ENCODE measurements at places on chromosomes 7 and 10. TPM values are rescaled to one million over a fixed set of nuclear protein-coding genes. Genes with fewer than 3 reads are reported as not detected.
A peak's percentile ranks its signal among the peaks of the same experiment; 100 is the strongest.

GRCh38 chr10:119535305-119535704 is 7.2 kb downstream of the RGS10 start:
- no peak for DNase-seq

GRCh38 chr10:18094793-18095192 is 45.4 kb upstream of the CACNB2 start:
- no peak for DNase-seq

- no peak for DNase-seq
These were observed 4.9 kb upstream of the ZNF467 start for GRCh38 chr7:149778327-149778637.

- DNase-seq: no peak
These were observed 49.4 kb upstream of the KLF6 start for GRCh38 chr10:3834404-3834803.

DNA sequence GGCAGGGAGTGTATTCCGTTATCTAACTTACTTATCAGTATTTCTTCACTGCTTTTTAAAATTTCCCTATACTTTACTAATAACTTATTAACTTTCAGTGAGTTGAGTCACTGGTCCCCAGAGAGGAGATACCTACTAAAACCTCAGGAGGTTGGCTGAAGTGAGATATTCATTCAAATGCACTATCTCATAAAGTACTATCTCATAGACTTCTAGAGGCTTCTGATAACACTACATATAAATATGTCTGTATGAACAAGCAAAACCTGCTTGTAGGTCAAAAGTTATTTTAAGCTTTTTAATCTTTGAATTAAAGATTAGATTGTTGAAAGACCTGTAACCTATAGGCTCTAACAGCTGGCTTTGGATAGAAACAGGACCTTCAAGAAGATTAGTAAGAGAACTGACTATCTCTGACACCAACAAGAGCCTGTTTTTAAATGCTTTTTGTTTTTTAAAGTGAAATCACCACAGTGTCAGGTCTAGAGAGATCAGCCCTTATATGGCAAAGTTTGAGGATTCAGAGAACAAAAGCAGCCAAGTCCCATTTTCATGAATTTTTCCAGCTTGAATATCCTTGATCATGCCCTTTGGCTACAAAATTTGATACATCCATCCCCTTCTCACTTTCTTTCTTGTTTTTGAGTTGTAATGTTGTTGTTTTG is 242.2 kb downstream of the ARL4A start:
- DNase-seq: no peak

DNA sequence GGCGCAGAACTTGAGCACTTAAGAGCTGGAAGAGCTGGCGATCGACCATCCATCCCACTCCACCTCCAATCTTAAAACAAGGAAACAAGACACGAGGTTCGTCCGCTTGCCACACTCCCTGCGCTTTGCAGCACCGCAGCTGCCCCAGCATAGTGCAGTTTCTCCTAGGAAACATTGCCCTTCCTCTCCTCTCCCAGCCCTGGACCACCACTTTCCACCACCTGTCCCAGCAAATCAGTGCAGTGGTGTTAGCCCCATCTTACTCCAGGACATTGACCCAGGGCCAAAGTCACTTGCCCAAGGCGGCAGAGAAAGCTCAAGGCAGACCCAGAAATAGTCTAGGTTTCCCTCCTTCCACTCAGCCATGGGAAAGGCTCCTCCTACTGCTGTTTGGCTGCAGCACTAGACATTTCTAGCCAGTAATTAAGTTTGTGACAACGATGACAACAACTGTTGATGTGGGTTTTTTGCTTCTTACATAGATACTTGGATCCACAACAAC is 1.5 kb upstream of the PARD3 start:
- no peak for DNase-seq

- DNase-seq: no peak
These were observed 109.3 kb downstream of the TCF7L2 start for GRCh38 chr10:113059371-113059780.

GRCh38 chr7:111080495-111081105 is 10.3 kb upstream of the LRRN3 start:
- no peak for DNase-seq

DNA sequence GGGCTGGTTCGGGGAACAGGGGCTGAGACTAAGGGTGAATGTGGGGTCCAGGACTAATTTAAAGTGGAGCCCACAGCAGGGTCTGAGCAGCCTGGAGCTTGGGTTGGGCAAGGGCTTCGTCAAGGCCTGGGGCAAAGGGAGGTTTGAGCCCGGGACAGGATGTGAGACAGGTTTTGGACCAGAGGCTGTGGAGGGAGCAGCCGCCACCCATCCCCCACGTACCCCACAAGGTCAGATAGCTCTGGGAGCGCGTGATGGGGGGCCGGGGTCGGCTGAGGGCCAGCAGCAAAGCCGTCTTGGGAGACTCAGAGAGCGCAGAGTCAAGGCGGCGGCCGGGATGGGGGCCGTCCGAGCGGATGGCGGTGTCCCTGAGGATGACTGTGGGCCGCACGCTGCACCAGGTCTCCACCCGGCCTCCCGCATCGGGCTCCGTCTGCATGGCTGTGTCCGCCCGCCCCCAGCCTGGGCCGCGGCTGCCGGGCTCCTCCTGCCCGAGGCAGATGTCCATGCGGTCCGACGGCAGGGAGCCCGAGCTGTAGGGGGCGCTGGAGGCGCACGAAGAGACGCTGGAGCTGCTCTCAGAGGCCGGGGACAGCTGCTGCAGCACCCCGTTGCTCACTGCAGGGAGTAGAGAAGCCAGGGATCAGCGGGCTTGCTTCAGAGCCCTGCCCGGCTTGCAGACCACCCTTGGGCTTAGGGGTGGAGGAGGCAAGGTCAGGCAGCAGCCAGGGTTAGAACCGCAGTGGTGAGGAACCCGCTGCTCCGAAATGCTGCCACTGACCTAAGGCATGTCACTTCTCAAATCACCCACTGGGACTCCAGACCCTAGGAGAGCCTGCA is 12.1 kb downstream of the PDZD7 start:
- peak; percentile 92 for DNase-seq

DNA sequence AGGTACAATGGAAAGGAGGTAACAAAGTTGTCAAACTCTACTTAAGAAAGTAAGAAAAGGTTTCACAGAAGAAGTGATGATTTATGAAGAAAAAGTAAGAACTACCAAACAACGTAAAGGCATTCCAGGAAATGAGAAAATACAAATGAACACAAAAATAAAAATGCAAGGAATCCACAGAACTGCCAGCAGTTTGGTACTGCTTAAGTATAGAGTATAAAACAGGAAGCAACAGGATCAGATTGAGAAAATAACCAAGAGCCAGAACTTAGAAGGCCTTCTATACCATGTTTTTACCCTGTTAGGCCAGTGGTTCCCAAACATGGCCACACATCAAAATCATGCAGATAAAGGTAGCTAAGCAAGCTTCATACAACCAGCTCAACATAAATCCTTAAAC is 9.2 kb downstream of the NDUFA5 start:
- DNase-seq: no peak

DNA sequence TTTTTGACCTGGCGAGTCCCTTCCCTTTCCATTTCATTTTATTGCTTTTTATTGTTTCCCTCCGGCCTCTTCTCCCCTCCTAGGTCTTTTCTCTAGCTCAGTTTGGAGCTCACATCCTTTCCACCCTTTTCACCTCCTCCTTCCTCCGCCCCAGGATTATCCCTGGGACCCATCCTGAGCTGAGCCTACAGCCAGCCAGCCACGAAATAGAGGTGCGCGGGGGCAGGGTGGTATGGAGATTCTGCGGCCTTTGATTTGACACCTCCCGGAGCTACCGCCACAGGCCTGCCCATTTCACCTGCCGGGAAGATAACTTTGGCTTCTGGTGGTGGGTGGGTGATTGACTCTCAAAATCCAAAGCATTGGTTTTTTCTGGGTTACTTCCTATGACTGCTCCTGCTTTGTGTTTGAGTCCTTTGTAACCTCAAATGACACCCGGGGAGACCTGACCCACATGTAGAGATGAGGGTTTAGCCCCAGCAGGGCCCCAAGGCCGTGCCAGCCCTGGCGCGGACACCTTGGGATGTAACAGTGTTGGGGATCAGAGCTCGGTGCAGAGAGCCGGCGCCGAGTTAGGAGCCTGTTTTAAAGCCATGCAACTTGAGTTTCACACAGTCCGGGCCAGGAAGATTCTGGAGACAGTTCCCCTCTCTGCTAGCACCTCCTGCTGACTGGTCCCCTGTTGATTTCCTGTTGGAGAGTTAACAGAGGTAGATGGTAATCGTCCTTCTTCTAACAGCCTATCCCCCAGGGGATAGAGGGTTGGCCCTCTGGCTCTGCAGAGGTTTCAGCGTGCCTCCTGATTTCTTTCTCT is 1.5 kb downstream of the DUSP5 start:
- peak; percentile 43 for DNase-seq

DNA sequence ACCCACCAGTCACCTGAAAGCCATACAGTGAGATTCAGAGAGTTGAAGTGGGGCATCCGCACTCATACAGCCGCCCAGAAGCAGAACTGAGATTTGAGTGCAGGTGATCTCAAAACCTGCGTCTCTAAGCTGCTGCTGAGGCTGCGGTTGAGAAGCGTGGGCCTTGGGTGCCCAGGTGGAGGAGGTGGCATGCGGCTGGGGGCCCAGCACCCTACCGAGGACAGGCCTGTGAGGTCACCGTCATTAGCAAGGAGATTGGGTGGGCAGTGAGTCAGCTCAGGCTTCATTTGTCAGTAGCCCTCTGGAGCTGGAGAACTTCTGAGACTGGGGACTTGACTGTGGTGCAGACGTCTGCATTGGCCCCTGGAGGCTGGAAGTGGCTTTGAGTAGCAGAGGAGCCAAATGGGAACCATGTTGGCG is 29.8 kb downstream of the ZMIZ1 start:
- DNase-seq: no peak

- no peak for DNase-seq
These were observed 45.6 kb downstream of the TPST1 start for GRCh38 chr7:66250711-66251110.

GRCh38 chr10:8056871-8057331 is 2.4 kb downstream of the GATA3 start:
- DNase-seq: peak; percentile 17

GRCh38 chr10:97079448-97079847 is 106.3 kb downstream of the SLIT1 start:
- no peak for DNase-seq

DNA sequence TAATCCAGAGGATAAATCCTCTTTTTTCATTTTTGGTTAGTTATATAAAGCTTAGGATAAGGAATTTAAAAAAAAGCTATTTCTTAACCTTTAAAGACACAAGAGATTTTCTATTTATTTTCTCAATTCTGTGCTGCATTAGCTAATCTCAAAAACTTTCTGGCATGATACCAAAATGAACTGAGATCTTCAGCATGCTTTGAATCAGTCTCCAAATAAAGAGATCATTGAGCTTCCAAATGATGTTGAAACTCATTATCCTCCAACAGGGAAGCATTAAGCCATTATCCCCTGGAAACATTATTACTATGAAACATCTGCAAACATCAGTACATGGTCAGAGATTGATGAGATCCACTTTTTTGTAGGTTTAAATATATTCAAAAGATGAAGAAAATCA is 350.3 kb upstream of the TEX47 start:
- no peak for DNase-seq

- peak; percentile 76 for DNase-seq
These were observed 242.2 kb downstream of the MALRD1 start for GRCh38 chr10:19290770-19291169.

- DNase-seq: no peak
These were observed 114.7 kb upstream of the EGFR start for GRCh38 chr7:54904130-54904529.

DNA sequence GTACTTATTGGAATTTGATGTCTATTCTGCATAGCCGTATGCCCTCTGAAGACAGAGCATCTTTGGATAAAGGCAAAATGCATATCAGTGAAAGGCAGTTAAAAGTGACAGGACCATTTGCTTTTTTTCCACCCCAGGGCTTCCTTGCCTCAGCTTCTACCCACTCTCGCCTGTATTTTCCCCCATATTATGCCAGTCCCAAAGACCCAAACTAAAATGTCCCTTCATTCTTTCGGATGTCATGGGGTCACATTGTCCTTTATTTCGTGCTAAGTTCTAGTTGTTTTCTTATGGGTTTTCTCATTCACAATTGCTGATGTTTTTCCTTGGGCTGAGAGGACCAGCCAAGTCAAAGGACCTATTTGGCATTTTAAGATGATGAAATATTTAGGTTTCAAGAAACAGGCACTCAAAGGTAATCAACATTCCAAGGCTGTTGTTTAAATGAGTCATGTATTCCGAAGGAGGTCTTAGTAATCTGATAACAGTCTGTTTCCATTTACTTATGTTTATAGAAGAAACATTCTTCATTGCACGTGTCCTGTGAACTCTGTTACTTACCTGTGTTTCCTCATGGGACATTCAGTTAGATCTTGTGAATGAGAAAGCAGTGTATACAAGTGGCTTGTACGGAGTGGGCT is 74.1 kb downstream of the DNAH11 start:
- no peak for DNase-seq

GRCh38 chr7:25788371-25788770 is 363.6 kb upstream of the NFE2L3 start:
- no peak for DNase-seq

DNA sequence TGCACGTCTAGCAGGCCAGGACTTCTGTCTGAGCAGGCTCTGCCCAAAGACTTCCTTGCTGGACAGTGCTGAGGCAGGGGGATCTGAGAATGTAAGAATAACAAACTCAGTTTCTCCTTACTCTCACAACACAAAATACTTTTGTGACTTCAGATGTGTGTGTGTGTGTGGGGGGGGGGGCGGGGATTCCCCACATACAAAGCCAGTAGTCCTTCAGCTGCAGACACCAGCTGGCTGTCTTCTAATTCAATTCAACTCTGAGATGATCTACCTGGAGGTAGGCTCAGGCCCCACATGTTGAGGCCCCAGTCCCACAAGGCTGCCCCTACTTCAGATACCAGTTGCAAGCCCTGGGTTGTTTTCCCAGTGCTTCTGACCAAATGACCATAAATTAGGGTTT is 4.7 kb upstream of the CXCL12 start:
- DNase-seq: no peak

DNA sequence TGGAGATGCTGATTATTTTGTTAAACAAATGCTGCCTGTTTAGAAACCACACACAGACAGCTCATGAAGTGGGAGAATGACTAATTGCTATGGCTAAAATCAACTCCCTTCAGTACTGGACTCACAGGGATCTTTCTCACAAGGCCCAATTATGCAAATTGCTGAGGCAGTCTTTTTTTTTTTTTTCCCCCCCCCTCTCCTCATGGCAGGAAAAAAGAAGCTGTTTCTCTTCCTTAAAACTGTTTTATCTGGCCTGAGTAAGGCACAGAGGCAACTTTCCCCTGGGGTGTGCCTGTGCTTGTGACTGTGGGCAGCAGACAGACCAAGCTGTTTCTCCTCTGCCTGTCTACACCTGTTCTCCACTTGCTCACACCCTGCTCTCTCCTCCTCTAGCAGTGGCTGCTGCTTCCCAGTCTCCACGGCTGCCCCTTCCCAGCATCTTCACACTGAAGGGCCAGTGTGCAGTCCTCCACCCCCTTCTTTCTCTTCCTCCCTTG is 65.4 kb upstream of the STEAP1B start:
- DNase-seq: no peak

Gene HOXA5
- 16.1 TPM for total RNA-seq

Gene RET
- total RNA-seq: 13.5 TPM

Gene ITPRIP
- 10.7 TPM for total RNA-seq

Gene ANKRD1
- total RNA-seq: not detected

Gene VSTM2A
- 2.3 TPM for total RNA-seq

Gene SMO
- 2.2 TPM for total RNA-seq

Gene GRB10
- total RNA-seq: 56.8 TPM

Gene ELFN1
- 0.41 TPM for total RNA-seq

Gene PKD2L1
- 0.60 TPM for total RNA-seq

Gene PKD1L1
- total RNA-seq: 0.61 TPM

Measured in mucosa of descending colon (tissue), 3 donors.